Suppressor macrophage treated with lipopolysaccharide for 4 hours (primary cell): ENCODE measurements at places on chromosomes 7 and 10.
A peak's percentile ranks its signal among the peaks of the same experiment; 100 is the strongest.

DNA sequence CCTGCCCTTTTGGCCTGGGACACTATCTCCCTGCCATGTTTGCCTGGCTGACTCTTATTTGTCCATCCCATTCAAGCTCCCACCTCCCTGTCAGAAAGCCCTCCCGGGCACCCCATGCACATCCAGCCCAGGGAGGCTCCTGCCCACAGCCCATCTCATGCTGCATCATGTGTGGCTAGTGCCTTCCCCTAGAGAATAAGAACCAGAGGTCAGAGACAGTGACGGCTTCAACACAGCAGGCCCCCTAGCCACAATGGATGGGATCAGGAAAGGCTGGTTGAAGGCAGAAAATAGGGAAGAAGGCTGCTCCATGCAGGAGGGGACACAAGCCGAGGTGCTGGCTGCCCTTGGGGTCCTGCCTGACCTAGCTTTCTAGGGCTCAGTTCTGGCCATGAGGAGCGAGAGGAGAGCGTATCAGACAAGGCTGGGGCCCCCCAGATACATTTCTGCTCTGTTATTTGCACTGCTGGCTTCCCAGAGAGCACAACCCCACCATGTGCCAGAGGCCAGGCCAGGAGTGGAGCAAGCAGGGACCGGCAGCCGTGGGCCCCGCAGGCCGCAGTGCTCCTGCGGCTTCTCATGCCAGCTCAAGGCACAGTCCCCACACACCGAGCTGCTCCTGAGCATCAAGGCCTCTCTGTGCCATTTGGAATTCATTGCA lies 161.1 kb upstream of the ZMIZ1 start:
- DNase-seq = no peak

DNA sequence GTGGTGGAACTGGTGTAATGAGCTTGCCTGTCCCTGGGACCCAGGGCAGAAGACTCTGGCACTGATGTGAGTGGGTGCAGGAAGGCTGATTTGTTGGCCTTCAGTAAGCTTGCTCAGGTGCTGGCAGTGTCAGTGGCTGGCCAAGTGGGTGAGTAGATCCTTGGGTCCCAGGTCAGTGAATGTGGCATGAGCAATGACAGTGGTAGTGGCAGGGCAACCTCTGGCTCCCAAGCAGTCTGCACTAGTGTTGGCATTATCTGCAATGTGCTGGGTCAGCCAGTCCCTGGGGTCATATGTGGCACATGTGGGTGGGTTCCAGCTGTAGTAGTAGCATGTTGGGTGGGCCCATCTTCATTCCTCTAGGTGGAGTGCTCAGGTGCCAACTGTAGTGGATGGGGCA lies 640.9 kb upstream of the GRM3 start:
- DNase-seq = no peak

DNA sequence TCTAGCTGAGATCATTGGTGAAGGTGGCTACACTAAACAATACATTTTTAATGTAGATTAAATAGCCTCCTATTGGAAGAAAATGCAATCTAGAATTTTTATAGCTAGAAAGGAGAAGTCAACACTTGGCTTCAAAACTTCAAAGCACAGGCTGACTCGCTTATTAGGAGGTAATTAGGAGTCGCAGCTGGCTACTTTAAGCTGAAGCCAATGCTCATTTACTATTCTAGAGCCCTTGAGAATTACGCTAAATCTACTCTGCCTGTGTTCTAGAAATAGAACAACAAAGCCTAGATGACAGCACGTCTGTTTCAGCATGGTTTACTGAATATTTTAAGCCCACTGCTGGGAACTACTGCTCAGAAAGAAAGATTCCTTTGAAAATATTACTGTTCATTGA lies 101.6 kb upstream of the EEPD1 start:
- DNase-seq = no peak

- no peak for DNase-seq
Measured at GRCh38 chr7:73770860-73771670, 995 bp upstream of the CLDN3 start.

DNA sequence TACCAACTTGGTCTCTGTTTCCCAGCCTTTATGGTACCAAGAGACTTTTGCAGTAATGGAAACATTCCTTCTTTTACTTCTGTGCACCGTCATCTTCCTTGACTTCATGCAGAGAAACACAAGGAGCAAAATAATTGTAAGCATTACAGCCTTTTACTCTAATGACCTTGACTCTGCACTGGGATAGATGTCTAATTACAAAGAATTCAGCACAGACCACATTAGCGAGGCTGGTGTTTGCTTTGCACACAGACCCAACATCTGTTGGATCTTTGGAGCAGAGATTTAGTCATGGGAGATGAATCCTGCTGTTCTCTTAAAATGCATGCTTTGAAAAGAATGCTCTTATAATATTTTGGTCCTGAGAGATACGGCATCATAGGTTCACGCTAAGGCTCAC lies 261.6 kb downstream of the TWIST1 start:
- no peak for DNase-seq

GRCh38 chr10:99372546-99373271 lies 43.6 kb downstream of the CNNM1 start:
- peak; percentile 10 for DNase-seq

GRCh38 chr10:21458126-21458871 lies 67.2 kb downstream of the SKIDA1 start:
- DNase-seq = no peak

DNA sequence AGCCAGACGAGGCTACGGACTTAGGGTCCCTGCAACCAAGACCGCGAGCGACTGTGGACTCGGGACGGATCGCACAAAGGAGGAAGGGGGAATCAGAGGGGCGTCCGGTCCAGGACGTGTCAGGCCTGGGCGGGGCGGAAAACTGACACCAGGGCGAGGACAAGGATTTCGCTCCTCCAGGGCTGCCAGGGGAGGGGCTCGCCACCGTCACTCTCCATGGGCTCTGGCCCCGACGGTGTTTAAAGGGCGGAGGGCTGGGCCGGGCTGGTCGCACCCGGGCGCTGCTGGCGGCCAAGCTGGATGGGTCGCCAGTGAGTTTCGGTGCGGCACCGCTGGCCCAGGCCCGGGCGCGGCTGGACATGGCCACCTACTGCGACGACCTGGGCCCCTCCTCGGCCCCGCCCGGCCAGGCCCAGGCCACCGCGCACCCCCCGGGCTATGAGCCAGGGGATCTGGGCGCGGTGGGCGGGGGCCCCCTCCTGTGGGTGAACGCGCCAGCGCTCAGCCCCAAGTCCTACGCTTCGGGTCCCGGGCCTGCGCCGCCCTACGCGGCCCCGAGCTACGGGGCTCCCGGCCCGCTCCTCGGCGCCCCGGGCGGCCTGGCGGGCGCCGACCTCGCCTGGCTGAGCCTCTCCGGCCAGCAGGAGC lies at the start of gene FOXI2:
TSS of gene FOXI2 (plus strand) at position 271 of the 648 bp plus-strand sequence. CDS start at position 360, 89 bp downstream.
- DNase-seq = no peak

- no peak for DNase-seq
Measured at GRCh38 chr7:82373926-82374635, 69.5 kb downstream of the CACNA2D1 start.

GRCh38 chr7:158702196-158702595 lies 2.4 kb downstream of the NCAPG2 start:
- DNase-seq = no peak

GRCh38 chr7:38339953-38340819 lies 66.8 kb upstream of the TARP start:
- DNase-seq = no peak

DNA sequence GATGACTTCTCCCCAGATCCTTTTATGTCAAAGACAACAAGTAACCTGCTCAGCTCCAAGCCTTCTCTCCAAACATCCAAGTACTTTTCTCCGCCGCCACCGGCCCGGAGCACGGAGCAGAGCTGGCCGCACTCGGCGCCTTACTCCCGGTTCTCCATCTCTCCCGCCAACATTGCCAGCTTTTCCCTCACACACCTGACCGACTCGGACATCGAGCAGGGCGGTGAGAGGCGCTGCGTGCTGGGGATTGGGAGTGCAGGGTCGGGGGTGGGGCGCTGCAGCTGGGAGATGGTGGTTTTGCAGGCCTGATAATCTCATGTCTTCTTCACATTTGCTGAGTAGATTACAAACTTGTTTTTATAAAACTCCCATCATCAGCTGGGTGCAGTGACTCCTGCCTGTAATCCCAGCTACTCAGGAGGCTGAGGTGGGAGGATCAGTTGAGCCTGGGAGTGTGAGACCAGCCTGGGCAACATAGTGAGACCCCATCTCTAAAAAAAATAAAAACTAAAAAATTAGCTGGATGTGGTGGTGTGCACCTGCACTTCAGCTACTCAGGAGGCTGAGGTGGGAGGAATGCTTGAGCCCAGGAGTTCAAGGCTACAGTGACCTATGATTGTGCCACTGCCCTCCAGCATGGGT lies 7.2 kb upstream of the BHLHA15 start:
- DNase-seq = no peak

GRCh38 chr10:46528171-46528671 lies 28.2 kb downstream of the GPRIN2 start:
- DNase-seq = no peak

DNA sequence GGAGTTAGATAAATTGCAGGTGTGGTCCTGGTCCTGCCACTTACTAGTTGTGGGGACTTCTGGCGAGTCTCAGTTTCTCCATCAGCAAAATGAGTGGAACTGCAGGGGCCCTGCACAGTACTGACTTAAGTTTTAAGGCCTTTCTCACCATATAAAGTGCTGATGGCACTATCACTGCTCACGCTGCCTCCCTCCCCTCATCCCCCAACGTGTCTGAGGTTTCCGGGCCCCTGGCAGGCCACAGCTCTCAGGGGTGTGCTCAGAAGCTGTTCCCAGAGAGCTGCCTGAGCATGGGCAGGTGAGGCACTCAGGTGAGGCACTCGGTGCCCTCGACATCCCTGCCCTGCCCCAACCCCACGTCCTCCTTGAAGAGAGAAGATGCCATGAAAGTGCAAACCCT lies 74.2 kb downstream of the VOPP1 start:
- DNase-seq = no peak

GRCh38 chr10:24887855-24888231 lies 64.6 kb downstream of the PRTFDC1 start:
- no peak for DNase-seq

DNA sequence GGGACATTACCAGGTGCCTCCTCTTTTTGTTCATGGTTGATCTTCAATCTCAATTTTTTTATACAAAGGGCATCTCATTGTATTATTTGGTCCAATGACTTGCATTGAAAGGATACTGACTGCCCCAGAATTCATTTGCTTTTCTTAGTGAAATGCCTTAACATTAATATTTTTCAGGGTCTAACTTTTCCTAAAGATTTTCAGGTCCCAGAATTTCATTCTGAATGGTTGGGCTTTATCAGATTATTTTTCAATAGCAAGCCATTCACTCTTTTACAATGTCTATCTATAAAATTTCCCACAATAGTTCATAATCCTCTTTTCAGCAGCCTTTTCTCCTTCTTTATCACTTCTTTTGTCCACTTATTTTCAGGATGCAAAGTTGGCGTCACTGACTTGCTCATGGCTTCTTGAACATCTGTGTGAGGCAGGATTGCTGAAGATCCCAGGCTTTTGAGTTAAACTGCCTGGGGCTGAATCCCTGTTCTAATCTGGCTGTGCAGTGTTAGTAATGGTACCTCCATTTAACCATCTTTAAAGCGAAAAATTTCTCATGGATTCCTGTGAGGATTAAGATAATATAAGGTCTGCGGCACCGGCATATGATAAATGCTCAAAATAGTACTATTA lies 131.7 kb upstream of the HDAC9 start:
- DNase-seq = no peak

GRCh38 chr7:148579366-148579765 lies 11.2 kb upstream of the C7orf33 start:
- peak; percentile 62 for DNase-seq

DNA sequence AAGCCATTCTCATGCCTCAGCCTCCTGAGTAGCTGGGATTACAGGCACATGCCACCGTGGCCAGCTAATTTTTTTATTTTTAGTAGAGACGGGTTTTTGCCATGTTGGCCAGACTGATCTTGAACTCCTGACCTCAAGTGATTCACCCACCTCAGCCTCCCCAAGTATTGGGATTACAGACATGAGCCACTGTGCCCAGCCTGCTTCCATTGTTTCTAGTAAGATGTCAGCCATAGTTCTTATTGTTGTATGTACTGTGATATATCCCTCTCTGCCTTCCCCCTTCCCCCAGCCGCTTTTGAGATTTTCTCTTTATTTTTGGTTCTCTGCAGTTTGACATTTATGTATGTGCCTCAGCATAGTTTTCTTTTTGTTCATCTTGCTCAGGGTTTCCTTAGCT lies 87.9 kb upstream of the KLF14 start:
- DNase-seq = no peak

- no peak for DNase-seq
Measured at GRCh38 chr7:67950321-67951083, 953.9 kb downstream of the TYW1 start.

- no peak for DNase-seq
Measured at GRCh38 chr10:24854256-24854655, 98.2 kb downstream of the PRTFDC1 start.

DNA sequence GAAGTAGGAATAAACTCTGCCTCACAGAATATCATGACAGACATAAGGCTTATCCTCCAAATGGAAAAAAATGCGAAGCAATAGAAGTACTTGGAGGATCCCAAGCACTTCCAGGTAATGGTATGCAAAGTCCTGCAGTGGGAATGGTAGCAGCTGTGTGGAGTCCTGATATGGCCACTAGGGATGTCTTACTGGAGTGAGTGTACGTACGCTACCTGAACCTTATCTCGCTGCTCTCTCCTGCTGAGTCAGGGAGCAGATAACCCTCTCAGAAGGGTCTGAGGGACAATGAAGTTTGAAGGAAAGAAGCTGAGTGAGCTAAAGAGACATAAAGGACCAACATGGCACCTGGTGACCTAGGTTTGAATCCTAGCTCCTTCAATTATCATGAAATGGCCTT lies 42.2 kb downstream of the CH25H start:
- no peak for DNase-seq

GRCh38 chr10:283916-284356 lies 148.7 kb downstream of the ZMYND11 start:
- peak; percentile 8 for DNase-seq

GRCh38 chr7:148274118-148274517 lies 316.4 kb upstream of the C7orf33 start:
- no peak for DNase-seq

DNA sequence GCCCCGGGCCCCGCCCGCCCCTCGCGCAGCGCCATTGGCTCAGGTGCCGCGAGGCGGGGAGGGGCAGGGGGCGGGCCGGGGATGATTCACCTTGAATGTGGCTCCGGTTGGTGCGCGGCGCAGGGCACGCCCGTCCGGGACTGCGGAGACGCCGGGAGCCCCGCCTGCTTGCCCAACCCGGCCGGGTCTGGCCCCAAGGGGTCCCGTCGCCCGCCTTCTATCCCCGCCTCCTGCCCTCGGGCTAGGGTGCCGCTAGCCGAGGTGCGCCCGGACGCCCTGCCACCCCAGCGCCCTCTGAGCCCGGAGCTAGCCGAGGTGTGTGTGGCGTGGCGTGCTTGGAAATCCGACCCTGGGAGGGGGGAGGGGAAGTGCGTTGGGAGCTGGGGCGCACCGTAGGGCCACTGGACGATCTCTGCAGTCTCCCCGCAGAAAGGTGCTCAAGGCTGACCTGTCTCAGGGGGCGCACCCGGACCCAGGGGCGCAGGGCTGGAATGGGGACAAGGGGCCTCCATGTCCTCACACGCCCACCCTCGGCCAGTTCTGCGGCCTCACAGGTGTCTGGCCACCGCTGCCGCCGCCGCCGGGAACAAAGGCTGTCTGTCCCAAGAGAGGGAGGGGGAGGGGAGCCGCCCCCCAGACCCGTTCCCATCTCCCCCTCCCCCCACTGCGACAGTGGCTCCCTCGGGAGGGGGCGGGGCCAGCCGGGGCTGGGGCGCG lies 168.9 kb downstream of the NRF1 start:
- no peak for DNase-seq

- no peak for DNase-seq
Measured at GRCh38 chr10:122551450-122551849, 9.1 kb upstream of the DMBT1 start.

- DNase-seq = no peak
Measured at GRCh38 chr10:108612485-108612884, 1310.8 kb downstream of the XPNPEP1 start.
